NCI-H510A treated with DMSO at 0.1 percent for 48 hours (cell line): ENCODE measurements at places on chromosomes 1 and 21.

DNA sequence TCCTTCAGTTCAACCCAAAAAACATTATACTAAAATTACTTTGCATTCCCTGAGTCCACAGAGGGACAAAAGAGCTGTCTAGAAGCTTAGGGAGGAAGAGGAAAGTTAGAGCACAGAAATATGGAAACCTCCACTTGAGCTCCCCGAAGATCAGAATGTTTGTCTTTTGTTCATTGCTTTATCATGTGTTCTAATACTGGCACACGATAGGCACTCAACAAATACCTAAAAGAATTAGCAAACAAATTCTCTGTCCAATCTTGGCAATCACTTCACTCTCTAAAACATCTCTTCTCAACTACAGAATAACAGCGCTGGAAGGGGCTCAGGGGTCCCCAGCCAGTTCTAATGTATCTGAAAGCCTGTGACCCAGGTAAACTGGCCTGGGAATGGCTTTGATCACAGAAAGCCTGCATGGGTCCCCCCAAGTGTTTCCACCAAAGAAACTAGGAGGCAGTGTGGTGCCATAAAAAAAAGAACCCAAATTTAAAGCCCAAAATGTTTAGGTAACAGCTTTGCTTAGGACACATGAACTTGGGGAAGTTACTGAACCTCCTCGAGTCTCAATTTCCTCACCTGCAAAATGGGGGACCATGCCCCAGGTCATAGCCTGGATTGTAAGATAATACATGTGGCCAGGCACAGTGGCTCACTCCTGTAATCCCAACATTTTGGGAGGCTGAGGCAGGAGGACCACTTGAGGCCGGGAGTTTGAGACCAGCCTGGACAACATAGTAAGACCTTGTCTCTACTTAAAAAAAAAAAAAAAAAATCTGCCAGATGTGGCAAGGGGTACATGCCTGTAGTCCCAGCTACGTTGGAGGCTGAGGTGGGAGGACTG lies 45.8 kb downstream of the SSBP3 start:
- no peak for DNase-seq

DNA sequence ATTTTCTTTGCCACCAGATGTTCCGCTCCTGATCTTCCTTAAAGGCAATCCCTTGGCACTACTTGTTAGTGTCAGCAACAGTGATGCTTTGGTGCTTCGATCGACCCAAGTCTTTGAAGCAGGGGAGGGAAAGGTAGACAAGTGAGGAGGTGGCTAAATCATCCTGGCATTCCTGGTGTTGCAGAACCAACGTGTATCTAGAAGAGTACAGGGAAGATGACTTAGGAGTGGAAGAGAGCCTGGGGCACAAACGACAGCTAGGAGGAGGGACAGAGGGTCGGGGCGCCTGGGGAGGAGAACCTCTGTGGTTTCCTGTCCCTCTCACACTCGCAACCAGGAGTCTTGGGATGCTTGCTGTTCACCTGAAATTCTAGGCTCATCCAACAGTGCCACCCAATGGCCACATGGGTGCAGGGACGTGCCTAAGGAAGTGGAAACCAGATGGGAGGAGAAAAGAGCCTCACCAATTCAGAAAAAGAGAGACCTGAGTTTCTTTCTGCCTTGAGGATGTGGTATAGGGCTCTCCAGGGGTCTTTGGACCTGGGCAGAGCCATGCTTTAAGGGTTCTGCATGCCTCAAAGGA lies 9.5 kb upstream of the KCNA2 start:
- peak; percentile 91 for DNase-seq

DNA sequence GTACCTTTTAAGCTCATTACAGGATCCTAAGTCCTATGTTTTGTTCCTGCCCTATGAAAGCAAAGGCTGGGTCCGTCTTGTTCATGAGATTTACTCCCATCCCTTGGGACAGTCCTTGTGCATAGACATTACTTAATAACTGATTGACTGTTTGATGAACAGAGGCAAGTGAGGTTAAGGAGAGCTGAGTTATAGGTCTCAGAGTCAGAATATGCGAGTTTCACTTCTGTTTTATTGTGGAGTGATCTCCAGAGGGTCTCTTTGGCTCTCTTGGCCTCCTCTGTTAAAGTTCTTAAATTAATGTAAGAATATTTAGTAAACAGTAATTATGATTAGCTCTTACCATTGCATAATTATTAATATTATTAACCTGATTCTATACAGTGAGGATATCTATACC lies 52.6 kb downstream of the BRINP2 start:
- DNase-seq, result no peak

DNA sequence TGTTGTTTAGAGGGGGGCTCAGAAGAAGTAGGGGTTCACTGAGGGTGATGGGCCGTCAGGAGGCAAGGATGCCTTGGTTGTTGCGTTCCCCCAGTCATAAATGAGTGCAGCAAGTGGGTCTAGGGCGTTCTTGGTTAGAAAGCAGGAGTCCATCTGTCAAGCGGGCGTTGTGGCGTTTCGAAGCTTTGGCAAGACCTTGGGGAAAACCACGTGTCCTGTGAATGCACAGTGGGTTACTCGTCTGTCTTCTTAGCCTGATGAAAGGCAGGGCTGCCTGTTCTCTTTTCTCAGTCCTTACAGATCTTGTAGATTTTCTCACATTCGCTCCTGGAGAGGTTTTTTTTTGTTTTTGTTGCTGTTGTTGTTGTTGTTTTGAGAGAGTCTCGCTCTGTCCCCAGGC lies 6.3 kb upstream of the ZNF496 start:
- no peak for DNase-seq

DNA sequence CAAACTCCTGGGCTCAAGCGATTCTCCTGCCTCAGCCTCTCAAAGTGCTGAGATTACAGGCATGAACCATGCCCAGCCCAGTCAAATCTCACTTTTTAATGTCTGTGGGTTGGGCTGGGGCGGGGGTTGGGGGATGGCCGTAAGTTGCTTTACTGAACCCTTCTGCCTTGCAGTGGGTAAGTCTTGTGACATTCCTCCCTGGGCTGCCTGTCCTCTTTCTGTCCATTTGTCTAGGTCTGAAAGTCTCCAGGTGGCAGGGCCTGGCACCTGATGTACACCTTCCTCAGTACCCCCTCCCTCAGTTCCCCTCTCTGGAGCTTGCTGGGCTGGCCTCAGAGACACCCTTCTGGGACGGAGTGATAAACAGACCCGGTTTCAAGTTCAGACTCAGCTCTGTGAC lies 13.3 kb downstream of the ZNF362 start:
- DNase-seq, result no peak

GRCh38 chr21:41043014-41043413 lies 124.9 kb upstream of the BACE2 start:
- no peak for DNase-seq

- DNase-seq, result no peak
Measured at GRCh38 chr1:189510827-189511226, 966.8 kb downstream of the BRINP3 start.

DNA sequence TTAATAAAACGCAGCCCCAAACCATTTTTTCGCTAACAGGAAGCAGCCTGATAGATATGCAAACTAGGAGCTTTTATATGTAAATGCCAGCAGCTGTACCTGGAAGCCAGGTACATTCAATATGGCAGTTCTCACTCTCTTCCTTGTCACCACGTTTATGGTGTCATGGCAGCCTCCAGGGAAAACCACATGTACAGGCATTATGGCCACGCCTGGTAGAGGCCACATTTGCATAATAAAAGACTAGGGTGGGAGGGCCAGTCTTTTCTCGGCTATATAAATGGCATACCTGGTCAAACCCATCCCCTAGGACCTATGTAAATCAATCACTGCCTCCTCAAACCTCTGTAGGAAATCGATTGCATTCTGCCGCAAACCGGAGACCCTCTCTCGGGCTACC lies 247.5 kb downstream of the NEGR1 start:
- DNase-seq, result no peak

DNA sequence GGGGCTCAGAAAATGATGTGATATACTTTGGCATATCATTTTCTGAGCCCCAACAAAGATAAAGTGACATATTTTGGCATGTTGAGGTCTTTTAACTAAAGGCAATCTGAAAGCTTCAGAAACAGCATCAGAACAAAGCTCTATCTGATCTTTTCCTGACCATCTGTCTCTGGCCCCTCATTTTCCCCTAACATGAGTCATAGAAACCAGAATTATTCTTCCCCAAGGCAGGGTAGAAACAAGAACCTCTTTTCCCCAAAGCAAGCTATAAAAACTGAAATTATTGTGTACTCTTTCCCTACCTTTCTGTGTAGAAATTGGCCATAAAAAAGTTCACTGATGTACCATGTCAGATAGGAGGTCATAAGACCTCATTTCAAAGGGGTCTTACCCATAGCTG lies 48.7 kb upstream of the PLA2G4A start:
- DNase-seq, result no peak

DNA sequence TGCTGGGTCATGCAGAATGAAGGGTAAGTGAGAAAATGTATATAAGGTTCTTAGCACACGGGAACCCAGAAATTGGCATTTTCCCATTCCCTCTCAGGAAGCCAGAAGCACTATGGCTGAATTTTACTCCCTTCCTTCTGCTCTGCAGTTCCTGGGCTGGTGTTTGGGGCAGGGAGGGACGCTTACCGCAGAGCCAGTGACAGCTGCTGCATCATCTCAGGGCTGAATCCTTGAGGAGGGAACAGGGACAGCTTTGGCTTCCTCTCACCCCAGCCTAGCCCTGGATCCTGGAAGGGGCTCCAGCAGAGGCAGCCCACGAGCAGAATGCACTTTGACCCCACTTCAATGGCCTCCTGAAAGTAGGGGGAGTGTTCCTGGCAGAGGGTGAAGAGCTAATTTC lies 12.0 kb downstream of the PLA2G2D start:
- DNase-seq, result no peak

DNA sequence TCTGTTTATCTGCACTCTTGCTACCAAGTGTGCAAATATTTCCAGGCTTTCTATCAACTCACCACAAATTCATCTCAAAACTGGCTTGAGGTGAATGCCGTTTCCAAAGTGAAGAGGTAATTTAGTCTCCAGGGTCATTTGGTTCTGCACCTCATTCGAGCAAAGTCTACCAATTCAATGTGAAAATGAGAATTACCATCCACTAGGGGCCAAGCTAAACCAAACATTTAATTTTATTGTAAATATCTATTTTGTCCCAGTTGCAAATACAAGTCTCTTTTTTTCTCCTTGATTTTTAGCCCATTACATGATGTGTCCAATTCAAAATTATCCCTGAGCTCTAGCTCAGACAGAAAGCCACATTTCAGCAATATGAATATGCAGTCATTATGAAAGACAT lies 152.3 kb upstream of the PTBP2 start:
- DNase-seq, result no peak

- DNase-seq, result peak; percentile 45
Measured at GRCh38 chr1:100440075-100440809, 87.9 kb downstream of the CDC14A start.

DNA sequence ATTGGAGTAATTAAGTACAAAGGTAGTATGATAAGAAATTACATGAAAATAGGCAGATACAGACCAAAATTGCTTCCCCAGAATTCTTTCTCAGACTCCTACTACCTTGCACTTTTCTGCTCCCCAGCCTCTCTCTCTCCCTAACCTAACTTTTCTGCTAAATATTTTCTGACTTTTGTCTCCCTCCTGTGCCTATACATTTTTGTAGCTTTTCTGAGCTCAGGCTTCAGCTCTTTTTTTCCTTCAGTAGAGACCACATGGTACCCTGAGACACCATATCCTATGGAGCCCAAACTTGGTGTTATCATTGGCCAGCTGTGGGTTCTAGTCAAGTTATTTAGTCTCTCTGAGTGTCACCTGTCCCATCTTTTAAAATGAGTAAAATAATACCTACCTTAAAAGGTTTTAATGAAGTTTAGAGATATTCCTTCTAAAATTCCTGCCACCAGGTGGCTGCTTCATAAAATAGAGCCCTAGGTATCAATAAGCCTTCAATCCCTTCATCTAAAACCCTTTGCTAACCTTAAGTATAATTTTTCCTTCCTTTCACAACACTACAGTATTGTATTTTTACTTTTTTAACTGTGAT lies 237.6 kb upstream of the DUSP10 start:
- no peak for DNase-seq

GRCh38 chr1:248140846-248141245 lies 4.1 kb upstream of the OR2M5 start:
- DNase-seq, result no peak

DNA sequence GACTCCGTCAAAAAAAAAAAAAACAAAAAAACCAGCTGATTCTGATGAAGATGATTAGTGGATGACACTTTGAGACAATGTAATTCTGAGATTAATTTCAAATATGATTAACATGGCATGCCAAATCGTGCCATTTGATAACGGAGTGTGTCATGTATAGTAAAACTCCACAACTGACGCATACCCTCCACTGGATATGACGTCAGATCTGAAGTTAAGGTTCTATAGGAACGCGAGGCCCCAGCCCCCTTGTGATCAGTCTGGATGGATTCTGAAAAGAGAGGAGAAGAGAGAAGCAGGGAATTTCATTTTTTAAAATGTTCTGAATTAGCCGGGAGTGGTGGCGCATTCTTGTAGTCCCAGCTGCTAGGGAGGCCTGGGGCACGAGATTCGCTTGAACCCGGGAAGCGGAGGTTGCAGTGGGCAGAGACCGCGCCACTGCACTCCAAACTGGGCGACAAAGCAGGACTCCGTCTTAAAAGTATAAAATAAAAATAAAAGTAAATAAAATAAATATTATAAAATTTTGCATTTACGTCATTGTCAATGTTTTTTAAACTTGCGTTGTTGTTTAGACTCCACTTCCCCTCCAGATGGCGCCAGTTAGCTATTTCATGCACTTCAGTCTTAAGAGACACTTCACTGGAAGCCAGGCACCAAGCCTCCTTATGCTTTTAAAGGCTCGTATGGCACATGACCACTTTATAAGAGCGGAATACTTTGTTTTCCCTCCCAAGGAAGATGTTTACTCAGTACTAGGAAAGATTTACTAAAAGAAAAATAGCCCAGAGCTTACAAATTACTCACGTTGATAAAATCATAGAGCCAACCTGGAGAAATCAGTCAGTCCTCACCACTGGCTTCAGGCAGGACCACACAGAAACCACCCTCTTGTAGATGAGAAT lies 65.5 kb downstream of the UBE2U start:
- peak; percentile 90 for DNase-seq

- no peak for DNase-seq
Measured at GRCh38 chr1:192443616-192444015, 126.8 kb downstream of the RGS21 start.

DNA sequence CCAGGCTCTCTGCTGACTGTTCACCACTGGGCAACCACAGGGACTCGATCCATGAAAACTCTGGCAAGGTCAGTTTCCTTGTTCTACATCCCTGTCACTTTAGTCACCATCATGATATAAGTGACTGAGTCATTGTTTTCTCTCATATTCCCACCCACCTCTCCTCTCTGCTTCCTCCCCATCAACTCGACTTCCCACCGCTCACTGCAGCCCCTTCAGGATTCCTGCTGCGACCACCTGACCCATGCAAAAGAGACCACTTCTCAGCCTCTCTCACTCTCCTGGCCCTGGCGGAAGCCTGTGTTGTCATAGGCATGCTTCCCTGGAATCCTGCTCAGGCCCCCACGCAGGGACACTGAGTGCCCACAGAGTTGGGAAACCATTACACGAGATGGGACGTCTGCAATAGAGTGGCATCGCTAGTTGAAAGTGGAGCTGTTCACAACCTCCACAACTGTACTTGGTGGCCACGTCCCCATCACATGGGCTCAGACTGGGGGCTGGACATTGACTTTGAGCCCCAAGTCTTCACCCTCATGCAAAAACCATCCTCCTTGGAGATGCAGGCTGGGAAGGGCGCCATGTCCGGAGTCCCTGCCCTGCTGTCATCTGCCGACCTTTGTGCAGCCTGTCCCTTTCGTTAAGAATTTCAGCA lies 1.8 kb upstream of the TFF2 start:
- DNase-seq, result no peak
